Activated T-helper 2 cell treated with anti-CD3 and anti-CD28 coated beads, Interferon-gamma antibody, Interleukin-2, Interleukin-4, amounts not matched to agents 10 μg/mL and 5 μg/mL and 100 μg/mL, durations not matched to agents 14 hours and 24 hours and 36 hours (primary cell): ENCODE measurements at places on chromosomes 11 and 22.

GRCh38 chr11:86990515-86990914 is 35.3 kb upstream of the FZD4 start:
- DNase-seq, result no peak

DNA sequence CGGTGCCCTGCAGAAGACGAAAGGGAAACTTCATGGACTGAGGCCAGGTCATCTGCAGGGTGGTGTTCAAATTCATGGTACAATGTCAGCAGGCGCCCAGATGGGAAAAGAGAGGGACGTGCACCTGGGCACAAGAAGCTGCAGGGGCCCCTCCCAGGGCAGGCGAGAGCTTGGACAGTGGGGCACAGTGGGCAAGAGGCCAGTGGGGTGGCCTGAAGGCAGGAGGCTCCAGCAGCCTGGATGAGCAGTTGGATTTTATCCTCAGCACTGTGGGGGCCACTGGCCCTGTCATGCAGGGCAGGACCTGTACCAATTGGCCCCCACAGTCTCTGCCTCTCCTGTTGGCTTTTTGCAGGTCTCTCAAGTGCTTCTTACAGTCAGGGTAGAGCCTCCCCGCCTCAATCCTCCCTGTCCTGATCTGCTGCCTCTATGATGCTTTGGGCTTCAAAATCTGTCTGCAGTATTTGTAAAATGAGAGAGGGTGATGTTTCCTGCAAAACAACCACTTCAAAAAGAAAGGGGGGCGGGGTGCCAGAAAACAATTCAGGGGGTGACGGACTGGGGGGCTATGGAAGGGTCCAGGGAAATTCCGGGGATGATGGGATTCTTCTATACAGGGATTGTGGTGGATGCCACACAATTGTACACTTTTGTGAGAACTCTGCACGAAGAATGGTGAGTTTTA is 1.7 kb upstream of the BID start:
- no peak for DNase-seq

- no peak for DNase-seq
These were observed 12.9 kb downstream of the ADORA2A start for GRCh38 chr22:24440270-24440717.

- DNase-seq, result no peak
These were observed 532.3 kb downstream of the DLG2 start for GRCh38 chr11:85094795-85095194.

DNA sequence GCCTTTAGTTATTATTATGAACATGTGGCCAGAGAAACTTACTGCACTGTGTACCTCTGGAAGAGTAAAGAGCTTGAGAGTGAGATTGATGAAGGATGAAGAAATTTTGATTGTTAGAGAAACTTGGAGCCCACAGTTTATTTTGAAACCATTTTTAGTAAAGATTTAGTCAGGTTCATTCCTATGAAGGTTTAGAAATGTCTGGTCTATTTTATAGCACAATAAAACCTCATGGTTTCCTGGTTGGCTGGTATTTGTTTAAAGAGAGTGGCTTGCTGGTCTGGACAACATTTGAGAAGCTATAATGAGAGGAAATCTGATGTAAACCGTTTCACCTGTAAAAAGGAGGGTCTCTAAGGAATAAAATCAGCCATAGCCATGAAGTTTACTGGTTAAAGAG is 8.8 kb upstream of the PDE3B start:
- DNase-seq, result no peak

- no peak for DNase-seq
These were observed 71.1 kb upstream of the BID start for GRCh38 chr22:17845327-17845726.
